ENCODE measurements at places on chromosomes 2 and 18.

- DNase-seq: no peak
These were observed 10.6 kb downstream of the SPEG start for GRCh38 chr2:219445220-219445640.

- peak; percentile 12 for DNase-seq
These were observed 136.5 kb upstream of the HAAO start for GRCh38 chr2:42928692-42929545.

DNA sequence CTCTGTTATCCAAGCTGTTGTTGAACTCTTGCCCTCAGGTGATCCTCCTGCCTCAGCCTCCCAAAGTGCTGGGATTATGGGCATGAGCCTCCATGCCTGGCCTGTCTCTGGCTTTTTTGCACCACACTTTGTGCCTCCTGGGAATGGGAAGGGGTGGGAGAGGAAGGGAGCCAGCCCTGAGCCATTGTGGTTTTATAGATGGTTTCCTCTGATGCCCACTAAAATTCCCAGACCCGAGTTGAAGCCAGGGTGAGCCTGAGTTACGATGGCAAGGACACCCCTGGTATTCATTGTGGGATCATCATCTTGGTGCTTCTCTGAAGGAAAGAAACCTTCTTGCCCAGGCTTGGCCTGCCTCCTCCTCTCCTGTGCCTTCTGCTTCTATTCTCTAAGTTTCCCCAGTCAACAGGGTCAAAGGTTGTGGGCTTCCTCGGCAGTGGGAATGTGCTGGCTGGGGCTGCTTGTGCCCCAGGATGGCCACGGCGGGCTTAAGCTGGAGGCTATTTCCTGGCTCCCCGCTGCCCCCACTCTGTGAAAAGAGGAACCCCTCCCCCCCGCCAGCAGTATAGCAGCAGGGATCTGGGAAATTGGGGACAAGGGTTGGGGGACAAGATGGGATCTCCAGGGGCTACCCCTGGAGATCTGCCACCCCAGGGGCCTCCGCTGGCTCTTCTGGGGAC lies 106.2 kb downstream of the STPG4 start:
- DNase-seq: no peak

GRCh38 chr2:25354116-25354515 lies 12.4 kb upstream of the DNMT3A start:
- no peak for DNase-seq

- DNase-seq: no peak
These were observed 36.4 kb upstream of the LMAN1 start for GRCh38 chr18:59395226-59396175.

- DNase-seq: no peak
These were observed 110.2 kb downstream of the CDK15 start for GRCh38 chr2:201916565-201916964.

- no peak for DNase-seq
These were observed 36.9 kb downstream of the NAPG start for GRCh38 chr18:10562773-10563160.

GRCh38 chr18:59926131-59926530 lies 26.3 kb downstream of the PMAIP1 start:
- no peak for DNase-seq

DNA sequence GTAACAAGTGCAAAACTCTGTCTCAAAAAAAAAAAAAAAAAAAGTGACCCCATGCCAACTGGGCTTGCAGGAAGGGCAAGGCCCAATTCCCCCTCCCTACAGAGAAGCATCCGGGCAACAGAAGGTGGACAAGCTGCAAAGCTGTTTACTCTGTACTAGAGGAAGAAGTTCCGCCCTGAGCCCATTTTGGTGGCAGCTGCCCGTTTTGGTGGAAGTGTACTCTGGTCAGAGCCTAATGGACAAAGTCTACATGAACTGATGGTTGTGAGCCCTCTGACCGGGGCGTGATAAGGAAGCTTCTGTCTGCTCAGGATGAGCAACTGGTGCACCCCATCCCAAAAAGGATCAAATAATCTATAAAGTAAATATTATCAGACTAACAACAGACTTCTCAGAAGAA lies 65.0 kb downstream of the TRAPPC8 start:
- no peak for DNase-seq

Data from activated CD4-positive, alpha-beta T cell treated with anti-CD3 and anti-CD28 coated beads, Interleukin-2, amount 50 U/mL, for 16 hours (primary cell).